Left lung (tissue), 14 donors: ENCODE measurements at places on chromosomes 12 and 14. TPM values are rescaled to one million over a fixed set of nuclear protein-coding genes. Genes with fewer than 3 reads are reported as not detected.

The GPRC5A gene
- polyA plus RNA-seq = 9.6 TPM

The HOXC13 gene
- not detected for polyA plus RNA-seq

DNA sequence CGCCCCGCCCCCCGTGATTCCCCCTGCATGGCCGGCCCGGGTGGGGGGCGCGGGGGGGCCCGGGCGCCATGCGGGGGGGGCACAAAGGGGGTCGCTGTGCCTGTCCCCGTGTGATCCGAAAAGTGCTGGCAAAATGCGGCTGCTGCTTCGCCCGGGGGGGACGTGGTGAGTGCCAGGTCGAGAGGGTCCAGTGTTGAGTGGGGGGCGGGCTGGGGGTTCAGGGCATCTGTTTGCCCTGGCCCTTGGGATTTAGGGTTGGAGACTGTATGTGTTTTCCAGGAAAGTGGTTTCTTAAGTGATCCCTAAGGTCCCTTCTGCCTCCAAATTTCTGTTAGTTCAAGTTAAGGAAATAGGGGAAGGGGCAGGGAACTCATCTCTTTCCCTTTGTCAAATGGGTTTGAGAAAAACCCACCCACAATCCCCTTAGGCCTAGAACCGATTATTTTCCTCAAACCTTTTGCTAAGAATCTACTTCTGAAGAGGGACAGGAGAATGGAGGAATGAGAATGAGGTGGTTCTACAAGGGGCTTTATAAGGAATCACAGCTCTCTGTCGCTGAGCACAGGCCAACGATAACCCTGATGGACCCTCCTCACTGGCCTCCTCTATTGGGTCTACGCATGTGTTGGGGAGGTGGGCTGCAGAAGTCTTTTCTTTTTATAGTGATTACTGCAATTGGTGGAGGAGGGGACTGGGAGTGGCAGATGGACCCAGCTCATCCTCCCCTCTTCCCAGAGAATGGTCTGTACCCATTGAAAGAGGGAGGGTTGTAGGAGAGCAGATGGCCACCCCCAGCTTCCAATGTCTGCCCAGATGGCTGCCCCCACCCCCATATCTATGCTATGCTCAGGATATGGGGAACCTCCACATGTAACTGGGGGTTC, 834 bp downstream of the ARHGEF25 start:
- DNase-seq = no peak

- DNase-seq = no peak
These were observed 13.5 kb downstream of the CCDC197 start for GRCh38 chr14:94010625-94011024.

GRCh38 chr12:104466709-104467345, 10.1 kb downstream of the CHST11 start:
- DNase-seq = no peak

DNA sequence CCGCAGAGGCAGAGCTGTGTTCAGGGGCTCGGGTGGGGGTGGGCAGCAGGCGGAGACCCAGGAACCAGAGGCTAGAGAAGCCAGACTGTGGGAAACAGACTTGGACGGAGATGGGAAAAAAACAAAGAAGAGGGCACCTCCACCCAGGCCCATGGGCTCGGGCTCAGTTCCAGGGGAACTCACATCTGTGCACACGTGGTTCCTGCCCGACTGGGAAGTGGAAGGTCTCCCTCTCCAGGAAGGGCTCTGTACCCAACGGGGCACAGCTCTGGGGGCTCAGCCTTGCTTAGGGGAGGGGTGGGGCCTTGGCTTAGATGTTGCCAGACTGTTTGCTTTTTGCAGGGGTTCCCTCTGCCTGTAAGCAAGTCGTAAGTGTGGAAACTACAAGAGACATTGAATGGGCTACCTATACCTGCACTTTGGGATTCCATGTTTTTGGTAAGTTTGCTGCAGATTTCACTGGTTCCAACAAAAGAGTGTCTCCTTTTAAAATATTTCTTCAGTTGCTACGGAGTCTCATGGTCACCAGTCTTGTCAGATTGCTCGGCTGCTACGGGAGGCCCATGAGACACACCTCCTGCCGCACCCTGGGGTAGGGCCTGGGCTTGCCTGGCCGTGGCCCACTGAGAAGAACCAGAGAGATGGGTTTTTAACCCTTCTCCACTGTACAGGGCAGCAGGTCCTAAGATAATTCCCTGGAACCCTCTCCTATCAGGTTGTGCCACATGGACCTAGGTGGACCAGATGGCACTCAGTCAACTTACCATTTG, 127.6 kb upstream of the EVL start:
- DNase-seq = no peak

GRCh38 chr12:107503887-107504885, 181.4 kb upstream of the PWP1 start:
- no peak for DNase-seq
